Stimulated activated CD8-positive, alpha-beta memory T cell treated with anti-CD3 and anti-CD28 coated beads, Interleukin-15, amount 100 ng/mL, for 48 hours (primary cell): ENCODE measurements at places on chromosomes 16 and 17.
A peak's percentile ranks its signal among the peaks of the same experiment; 100 is the strongest.

DNA sequence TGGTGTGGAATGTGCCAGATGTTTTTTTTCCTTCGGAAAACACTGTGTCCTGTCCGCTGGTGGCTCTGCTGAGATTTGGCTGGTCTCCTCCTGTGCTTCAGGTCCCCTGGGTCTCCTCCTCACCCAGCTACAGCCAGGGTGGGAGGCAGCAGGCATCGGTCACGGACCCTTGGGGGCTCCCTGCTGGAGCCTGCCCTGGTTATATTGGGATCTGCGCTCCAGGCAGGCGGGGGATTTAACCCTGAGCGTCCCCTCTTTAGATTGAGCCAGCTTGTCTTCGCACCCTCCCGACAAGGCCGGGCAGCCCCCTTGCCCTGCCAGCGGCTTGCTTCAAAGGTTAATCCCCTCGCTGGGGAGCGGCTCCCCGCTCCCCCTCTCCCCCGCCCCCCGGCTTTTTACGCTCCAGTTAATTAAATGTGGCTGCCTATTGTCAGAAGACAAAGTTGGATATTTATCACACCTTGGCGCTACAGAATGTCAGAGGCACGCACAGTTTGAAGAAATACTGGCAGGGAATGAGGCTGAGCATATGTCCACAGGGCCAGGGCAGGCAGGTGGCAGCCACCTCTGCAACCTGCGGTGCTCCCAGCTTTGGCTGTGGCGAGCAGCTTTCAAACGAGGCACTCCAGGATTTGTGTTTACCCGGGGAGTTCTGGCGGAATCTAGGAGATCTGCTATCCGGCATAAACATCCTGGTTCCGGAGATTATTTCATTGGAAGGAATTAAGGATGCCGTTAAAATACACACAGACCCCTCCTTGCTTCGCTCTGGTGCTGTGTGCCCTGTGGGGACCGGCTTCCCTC lies 38.2 kb upstream of the GSE1 start:
- DNase-seq, result no peak

DNA sequence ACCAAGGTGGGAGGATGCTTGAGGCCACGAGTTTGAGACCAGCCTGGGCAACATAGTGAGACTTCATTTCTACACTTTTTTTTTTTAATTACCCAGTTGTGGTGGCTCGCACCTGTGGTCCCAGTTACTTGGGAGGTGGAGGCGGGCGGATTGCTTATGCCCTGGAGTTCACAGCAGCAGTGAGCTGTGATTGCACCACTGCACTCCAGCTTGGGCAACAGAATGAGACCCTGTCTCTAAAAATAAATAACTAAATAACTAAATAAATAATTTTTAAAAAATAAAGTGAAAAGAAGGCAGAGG lies 9.3 kb downstream of the DNAI2 start:
- no peak for DNase-seq

- no peak for DNase-seq
These were observed 19.5 kb downstream of the GPR179 start for GRCh38 chr17:38324141-38324697.

- no peak for DNase-seq
These were observed 6.1 kb downstream of the GNAO1 start for GRCh38 chr16:56197192-56197992.

- DNase-seq, result no peak
These were observed 7.3 kb downstream of the DLX4 start for GRCh38 chr17:49976163-49976827.

- no peak for DNase-seq
These were observed 2.5 kb upstream of the AIPL1 start for GRCh38 chr17:6437466-6437865.

DNA sequence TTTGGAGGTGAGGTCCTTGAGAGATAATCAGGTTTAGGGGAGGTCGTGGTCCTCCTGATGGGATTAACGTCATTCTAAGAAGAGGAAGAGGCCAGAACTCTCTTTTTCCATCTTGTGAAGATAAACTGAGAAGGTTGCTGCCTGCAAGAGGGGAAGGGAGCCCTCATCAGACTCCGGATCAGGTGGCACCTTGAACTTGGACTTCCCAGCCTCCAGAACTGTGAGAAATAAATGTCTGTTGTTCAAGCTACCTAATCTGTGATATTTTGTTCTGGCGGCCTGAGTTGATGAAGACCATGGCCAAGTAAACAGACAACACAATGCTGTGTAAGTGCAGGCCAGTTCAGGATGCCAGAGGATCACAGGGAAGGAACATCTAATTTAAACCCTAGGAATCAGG lies 10.9 kb upstream of the PRKCB start:
- DNase-seq, result no peak

DNA sequence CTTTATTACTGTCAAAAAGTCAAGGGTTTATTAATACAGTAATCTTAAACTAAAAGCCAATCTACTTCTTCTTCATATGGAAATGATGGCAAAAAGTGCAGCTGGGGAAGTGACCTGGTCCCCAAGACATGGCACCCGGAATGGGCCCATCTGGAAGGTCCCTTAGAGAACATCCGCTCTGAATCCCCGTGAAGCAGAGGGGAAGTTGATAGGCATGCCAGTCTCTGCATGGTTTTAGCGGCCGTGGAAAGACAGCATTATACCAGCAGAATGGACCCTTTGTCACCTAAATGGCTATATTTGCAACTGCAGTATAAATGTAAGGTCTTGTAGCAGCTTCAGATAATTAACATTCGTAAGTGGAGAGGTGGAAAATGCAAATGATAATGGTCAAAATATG lies 32.4 kb downstream of the COTL1 start:
- no peak for DNase-seq

- DNase-seq, result no peak
These were observed 20.3 kb downstream of the CHMP6 start for GRCh38 chr17:81011951-81012350.

DNA sequence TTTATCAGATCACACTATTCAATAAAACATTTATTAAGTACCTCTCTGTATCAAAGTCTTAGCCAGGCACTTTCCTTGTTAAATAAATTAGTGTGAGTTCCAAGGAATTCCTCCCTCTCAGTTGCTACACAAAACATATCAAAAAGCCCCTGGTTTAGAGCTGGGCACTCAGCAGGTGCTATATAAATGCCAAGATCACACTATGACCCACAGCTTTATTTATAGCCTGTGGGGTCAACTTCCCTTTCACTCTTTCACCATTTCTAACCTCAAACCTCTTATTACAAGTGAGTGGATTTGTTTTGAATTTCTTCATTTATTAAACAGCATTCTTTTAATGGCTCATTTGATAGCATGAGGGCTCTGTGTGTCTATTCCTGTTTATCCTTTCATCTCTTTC lies 112.6 kb upstream of the MPHOSPH6 start:
- DNase-seq, result no peak

- no peak for DNase-seq
These were observed 11.4 kb upstream of the ITPRIPL2 start for GRCh38 chr16:19102187-19102872.

GRCh38 chr17:82101301-82101715 lies 3.3 kb upstream of the FASN start:
- DNase-seq, result no peak

DNA sequence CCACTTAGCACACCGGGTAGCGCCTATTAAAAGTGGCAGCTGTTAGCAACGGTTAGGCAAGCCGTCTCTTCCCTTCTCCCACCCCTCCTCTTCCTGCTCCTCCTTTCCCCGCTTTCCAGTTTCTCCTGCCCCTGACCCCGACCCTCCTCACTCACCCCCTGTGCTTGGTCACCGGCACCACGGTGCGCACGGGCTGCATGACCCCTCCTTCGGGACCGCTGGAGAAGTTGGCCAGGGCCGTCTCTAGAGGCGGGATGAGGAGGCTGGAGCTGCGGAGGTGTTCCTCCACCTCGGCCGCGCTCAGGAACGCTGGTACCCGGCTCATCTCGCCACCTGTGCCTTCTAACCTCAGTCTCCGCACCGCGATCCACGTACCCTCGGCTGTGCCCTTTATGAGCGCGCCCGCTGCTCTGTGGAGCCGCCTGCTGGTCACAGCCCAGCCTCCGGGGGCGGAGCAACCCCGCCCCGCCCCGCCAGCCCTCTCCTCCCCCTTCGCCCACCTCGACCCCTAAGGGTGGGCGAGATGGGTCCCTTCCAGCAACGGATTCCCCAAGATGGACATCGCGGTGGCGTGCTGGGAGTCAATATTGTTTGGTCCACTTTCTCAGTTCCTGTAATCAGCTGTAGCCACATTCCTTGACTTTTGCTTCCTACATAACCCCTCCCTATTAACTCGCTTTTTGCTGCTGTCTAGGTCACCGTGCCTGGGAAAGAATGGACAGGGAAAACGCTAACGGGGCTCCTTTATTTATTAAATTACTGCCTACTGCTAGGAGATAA lies at the start of gene CRYM:
Gene CRYM (minus strand): TSS at position 364 of the 780 bp plus-strand sequence. CDS start 39 bp downstream, at position 325.
- no peak for DNase-seq

DNA sequence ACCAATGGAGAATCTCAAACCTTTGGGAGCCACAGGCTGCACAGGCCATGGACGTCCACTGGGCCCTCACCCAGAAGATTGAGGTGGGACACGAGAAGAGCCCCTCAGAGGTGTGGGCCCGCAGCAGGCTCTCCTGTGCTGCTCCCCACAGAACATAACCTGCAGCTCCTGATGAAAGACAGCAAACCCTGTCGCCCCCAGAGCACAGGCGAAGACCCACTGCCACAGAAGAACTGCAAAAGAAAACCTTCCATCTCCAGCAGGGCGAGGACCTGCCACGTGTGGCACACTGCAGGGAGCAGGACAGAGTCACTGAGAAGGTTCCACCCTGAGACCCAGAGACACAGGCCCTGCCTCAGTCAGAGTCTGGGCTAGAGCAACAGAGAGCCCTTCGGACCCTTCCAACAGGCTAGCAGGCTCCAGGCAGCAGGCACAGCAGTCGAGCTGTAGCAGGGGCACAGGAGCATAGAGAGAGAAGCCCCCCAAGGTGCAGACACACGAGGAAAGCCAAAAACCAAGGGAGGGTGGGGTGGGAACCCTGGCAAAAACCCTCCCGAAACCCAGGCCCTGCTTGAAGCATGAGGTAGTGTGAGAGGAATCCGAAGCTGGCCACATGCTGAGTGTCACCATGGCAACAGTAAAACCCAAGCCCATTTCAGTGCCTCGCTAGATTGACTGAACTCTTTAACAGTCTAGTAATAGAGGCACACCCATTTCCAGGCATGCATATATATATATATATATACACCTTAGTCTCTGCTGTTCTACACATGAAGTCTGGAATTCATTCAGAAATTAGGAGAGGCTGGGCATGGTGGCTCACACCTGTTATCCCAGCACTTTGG lies 60.0 kb upstream of the CHMP6 start:
- DNase-seq, result no peak

DNA sequence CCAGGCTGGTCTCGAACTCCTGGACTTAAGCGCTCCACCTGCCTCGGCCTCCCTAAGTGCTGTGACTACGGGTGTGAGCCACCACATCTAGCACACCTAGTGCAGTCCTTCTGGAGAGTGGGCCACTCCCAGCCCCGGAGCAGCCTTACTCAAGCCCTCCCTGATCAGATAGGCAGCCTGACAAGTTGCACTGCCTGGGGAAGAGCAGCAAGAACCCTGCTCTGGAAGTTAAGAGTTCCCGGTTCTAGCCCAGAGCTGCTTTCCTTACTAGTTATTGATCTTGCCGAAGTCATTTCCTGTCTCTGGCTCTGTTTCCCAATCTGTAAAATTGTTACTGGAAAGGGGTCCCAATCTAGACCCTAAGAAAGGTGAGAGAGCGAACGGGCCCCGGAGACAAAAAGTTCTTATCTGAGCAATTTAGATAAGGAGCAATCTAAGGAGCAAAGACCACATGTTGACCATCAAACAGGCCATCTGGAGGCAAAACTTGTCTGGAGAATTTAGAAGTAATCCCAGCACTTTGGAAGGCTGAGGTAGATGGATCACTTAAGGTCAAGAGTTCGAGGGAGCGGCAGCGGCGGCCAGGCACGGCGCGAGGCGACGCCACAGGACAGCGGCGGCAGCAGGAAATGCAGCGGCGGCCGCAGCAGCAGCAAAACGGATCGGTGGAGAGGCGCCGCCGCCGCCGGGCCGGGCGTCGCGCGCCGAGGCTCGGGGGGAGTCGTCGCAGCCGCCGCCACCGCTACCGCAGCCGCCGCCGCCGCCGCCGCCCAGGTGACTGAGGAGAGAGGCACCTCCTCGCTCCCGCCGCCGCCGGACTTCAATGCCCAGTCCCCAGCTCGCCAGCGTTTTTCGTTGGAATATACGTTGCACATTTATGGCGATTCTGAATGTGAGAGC lies 4.3 kb upstream of the NAGLU start:
- peak; percentile 36 for DNase-seq

DNA sequence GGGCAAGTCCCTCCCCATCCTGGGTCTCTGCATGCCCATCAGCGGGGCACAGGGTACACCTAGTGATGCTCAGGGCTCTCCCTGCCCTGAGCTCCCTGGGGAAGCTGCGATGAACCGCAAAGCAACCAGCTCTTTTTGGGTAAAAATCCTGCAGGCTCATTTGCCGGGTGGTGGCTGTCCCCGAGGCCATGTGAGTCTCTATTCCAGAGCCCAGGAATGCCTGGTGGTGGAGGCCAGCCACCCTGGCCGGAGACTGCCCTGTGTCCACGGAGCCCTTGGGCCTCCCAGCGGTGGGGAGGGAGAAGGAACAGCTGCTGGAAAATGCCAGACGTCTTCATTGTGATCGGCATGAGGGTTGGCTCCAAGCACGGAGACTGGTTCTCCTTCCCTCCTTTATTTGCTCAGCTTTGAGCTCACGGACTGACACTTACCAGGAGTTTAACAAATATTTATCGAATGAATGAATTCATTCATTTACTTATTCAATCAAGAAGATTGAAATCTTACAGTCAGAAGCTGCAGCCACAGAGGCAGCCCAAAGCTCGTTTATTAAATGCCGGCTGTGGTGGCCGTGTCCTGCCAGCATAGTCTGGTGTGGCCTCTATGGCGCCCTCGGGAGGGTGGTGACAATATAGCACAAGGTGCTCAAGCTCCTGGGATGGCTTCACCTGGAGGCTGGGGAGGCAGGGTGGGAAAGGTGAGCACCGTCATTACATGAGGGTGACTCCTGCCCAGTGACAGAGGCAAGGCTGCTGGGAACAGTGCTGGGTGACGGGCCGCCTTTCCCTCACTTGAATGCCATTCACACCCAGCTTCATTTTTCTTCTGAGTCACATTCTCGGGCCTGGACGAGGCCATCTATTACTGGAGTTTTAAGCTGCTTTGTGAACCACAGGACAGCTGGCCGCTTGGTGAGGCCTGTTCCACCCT lies 31.1 kb upstream of the JPH3 start:
- DNase-seq, result no peak
